T-helper 22 cell (primary cell): ENCODE measurements at places on chromosomes 1 and 21.

GRCh38 chr1:172332230-172332629, 88.3 kb upstream of the C1orf105 start:
- DNase-seq, result no peak

- DNase-seq, result no peak
These were observed 60.6 kb downstream of the KCNAB2 start for GRCh38 chr1:6106321-6106731.

DNA sequence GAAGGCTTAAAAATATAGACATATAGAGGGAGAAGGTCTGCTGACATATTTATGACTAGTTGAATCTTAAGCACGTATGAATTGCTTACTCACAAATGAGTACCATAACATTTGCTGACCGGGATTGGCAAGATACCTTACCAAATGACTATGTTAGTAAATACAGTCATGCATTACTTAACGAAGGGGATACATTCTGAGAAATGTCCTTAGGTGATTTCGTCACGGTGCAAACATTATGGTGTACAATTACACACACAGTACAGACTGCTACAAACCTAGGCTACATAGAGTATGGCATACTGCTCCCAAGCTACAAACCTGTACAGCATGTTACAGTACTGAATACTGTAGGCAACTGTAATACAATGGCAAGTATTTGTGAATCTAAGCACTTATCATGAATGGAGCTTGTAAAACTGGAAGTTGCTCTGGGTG, 19.4 kb upstream of the UBE2U start:
- DNase-seq, result no peak

DNA sequence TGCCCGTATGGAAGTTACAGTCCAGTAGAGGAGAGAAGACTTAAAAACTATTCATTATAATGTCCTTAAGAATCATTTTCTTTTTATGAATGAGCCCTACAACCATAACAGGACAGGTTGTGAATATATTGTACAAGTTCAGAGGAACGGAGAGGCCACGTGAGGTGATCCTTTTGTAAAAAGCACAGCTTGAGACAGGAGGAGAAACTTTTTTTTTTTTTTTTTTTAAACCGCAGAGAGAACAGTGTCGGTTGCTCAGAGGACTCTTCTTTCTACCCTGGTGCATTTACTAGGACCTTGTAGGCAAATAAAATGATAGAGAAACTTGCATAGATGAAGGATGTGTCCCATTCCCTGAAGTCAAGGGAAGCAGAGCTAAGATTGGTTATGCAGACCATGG, 32.1 kb downstream of the DYRK1A start:
- DNase-seq, result no peak

DNA sequence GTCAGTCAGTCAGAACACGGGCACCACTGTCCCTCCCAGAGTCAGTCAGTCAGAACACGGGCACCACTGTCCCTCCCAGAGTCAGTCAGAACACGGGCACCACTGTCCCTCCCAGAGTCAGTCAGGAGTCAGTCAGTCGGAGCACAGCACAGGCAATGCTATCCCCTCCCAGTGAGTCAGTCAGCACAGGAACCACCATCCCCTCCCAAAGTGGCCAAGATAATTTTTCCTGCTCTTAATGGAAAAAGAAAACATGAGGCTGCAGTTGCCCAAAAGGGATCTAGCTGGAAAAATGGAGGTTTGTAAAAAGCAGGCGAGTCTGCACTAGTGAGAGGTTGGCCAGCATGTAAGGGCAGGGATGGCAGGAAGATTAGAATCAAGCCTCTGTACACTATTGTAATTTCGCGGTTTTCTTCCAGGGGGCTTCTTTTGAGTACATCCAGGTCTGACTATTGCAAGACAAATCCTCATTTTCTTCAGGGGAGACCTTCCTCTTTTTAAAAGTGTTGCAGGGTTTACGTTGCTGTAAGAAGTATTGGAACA, 213.8 kb downstream of the SIPA1L2 start:
- DNase-seq, result no peak
